Epithelial cell of proximal tubule (primary cell): ENCODE measurements at places on chromosomes 11 and 22. TPM values are rescaled to one million over a fixed set of nuclear protein-coding genes. Genes with fewer than 3 reads are reported as not detected.

Gene THRSP
- not detected in 2 replicates for total RNA-seq

Gene HEPN1
- not detected in 2 replicates for total RNA-seq

Gene FOSL1
- total RNA-seq = 143 and 172 TPM in 2 replicates

Gene ZNF280A
- total RNA-seq = not detected in 2 replicates

Gene GRM5
- total RNA-seq = 0.12 and 0.14 TPM in 2 replicates

Gene TNNT3
- total RNA-seq = not detected in 2 replicates

GRCh38 chr11:65501472-65502273, 2.8 kb downstream of the MALAT1 start:
- DNase-seq = no peak

DNA sequence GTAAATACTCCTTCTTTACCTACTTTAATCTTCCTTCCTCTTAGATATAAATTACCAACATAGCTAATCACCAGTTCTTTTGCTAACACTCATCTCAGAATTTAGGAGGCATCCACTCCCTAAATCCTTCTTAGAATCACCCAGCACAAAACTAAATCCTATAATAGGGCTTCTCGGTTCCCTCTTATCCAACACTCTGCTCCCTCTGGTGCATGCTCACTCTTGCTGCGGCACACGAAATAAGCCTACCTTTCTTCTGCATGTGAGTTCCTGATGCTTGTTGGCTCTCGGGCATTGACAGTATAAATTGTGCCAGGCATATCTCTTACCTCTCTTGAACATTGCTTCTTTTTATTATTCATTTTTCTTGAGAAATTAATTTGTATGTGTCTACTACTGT, 61.0 kb downstream of the OR5AK2 start:
- DNase-seq = no peak

DNA sequence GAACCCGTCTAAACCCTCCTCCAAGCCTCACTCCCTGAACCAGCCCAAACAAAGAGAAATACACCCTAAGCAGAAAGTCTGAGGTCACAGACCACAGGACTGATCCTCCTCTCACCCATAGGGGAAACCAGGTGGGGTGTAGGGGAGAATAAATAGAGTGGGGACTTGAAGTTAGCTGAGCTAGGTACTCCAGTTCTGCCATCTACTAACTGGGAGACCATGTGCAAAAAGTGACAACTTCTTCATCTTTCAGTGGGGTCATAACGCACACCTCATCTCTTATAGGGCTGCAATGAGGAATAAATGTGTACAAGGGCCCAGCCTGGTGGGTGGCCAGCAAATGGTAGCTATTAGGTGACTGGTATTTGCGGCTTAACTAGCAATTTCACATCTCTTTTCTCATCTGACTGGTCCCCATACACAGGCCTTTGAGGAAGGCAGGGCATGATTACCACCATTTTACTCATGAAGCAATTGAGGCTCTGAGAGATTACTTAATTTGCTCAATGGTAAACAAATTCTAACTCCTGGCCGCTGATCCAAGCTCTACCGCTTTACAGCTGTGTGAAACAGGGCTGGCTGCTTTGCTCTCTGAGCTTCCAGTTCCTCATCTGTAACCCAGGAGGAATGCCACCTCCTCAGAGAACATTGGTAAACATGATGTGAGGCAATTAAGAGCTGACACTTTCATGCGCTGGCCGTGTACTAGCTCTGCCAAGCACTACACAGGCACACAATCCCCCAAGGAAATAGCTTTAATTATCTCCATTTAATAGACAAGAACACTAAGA, 16.6 kb downstream of the TBC1D10A start:
- DNase-seq = peak; percentile 95

DNA sequence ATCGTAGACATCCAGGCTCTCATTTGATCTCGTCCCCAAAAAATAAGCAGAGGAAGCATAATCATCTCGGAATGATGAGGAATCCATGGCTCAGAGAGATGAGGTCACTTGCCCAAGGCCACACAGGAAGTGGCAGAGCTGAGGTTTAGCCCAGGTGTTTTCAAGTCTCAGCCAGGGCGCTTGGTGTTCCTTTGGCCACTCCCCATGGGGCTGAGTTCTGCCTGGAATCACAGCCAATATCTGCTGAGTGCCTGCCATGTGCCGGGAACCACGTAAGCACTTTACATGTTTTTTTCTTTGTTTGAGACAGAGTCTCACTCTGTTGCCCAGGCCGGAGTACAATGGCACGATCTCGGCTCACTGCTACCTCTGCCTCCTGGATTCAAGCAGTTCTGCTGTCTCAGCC, 29.5 kb upstream of the MYH9 start:
- no peak for DNase-seq

DNA sequence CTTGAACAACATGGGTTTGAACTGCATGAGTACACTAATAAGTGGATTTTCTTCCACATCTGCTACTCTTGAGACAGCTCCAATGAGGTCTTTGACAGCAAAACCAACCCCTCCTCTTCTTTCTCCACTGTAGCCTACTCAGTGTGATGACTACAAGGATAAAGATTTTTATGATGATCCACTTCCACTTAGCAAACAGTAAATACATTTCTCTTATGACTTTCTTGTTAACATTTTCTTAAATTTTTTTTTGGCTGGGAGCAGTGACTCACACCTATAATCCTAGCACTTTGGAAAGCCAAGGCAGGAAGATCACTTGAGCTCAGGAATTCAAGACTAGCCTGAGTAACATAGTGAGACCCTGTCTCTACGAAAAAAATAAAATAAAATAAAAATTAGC, 9.9 kb upstream of the EIF4G2 start:
- no peak for DNase-seq

GRCh38 chr11:37605229-37605628, 1007.2 kb upstream of the RAG2 start:
- DNase-seq = no peak

DNA sequence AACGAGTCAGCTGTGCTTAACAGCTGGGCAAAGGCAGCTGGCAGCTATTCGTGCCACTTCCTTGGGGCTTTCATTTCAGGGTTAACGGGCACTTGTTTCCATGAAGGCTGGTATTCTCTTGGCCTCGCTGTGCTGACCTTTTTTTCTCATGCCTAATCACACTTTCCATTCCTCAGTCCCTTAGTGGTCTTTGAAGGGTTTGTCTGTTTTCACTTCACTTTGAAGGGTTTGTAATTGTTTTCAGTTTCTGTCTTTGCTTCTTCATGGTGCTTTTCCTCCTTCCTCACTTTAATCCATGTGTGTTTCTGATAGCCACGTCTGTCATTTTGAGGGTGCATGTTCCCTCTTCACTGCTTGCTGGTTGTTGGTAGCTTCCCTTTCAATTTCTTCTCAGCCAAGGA, 24.6 kb downstream of the PPIL2 start:
- DNase-seq = no peak

DNA sequence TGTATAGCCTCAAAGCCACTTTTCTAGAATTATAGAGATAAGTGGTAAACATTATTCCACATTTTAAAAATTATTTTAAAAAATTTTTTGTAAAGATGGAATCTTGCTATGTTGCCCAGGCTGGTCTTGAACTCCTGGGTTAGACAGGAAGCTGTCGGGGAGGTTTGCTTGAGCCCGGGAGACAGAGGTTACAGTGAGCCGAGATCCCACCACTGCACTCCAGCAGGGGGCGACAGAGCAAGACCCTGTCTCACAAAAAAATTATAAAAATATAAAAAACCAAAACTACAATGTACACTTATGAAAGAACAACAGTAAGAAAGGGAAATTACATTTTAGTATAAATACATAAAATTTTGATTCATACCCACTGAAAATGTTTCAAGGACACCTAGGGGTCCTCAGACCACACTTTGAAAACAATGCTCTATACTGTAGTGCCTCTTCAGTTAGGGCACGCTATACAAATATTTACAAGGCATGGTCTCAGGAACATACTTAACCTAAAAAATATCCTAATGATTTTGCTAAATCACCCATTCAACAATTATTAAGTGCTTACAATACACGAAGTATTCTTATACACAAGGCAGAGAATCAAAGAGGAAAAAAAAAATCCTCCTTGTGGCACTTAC, 111.2 kb downstream of the MRTFA start:
- no peak for DNase-seq

GRCh38 chr22:42433754-42434682, 1.8 kb upstream of the NFAM1 start:
- DNase-seq = no peak

DNA sequence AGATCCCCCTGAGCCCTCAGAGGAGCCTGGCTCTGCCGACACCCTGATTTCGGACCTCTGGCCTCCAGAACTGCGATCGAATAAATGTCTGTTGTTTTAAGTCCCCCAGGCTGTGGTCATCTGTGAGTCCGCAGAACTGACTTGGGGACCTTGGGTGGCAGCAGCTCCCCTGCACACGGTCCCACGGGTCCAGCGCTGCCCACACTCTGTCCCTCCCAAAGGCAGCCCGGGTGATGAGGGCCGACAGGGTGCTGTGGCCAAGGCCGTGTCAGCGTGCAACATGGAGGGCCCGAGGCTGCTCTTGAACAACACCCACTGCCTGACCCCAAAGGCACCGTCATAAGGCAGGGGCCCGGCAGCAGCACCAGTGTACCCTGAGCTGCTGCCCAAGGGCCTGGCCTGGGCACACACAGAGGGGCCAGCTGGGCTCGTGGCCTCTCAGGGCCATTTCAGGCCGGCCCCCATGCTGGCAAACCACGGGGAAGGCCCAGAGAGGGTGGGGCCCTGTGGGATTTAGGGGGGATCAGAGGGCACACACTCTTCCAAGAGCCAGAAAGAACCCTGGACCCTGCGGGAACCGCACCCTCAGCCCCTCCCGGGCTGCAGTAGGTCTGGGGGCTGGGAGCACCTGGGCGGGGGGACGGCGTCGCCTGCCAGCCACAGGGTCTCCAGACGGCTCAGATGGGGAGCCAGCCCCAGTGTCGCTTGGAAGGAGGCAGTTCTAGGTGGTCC, 77.1 kb upstream of the PRR5 start:
- no peak for DNase-seq

- no peak for DNase-seq
Observed at GRCh38 chr11:126060757-126061171, 1.9 kb downstream of the CDON start.

- DNase-seq = no peak
Observed at GRCh38 chr11:35539781-35540281, 14.4 kb upstream of the PAMR1 start.
